GM19239 (cell line): ENCODE measurements at places on chromosomes 1 and 21.

DNA sequence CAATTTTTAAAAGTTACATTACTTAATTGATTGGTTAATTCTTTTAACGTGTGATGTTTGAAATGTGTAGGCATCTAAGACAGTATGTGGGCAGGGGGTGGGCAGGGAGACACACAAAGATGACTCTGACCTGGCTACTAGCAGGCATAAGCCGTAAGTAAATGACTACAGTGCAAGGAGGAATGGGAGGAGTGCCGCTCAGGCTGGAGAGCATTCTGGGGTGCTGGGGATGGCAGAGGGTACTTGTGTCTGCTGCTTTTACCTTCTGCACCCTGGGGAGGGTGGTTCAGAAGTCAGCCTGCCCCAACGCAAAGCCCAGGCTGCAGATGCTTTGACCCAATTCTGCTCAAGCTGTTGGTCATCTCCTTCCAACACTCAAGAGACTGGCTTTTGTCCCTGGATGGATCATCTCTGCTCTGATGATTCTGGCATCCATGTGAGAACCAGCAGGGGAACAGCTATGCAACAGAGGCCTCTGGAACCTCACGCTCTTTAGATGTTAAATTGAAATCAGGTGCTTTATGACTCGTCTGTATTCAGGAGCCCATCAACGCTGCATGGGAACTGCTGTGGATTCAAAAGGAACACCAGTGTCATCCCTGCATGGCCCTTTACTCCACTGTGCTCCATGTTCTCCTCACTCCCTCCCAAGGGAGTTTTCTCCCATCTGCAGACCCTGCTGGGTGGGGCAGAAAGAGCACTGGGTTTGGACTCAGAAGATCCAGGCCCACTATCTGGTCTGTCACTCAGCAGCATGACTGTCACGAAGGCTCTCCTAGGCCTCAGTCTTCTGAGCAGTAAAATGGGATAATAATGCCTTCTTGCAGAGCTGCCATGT is 78.8 kb downstream of the FAM78B start:
- DNase-seq: no peak

GRCh38 chr1:116388122-116388521 is 15.1 kb downstream of the ATP1A1 start:
- no peak for DNase-seq

DNA sequence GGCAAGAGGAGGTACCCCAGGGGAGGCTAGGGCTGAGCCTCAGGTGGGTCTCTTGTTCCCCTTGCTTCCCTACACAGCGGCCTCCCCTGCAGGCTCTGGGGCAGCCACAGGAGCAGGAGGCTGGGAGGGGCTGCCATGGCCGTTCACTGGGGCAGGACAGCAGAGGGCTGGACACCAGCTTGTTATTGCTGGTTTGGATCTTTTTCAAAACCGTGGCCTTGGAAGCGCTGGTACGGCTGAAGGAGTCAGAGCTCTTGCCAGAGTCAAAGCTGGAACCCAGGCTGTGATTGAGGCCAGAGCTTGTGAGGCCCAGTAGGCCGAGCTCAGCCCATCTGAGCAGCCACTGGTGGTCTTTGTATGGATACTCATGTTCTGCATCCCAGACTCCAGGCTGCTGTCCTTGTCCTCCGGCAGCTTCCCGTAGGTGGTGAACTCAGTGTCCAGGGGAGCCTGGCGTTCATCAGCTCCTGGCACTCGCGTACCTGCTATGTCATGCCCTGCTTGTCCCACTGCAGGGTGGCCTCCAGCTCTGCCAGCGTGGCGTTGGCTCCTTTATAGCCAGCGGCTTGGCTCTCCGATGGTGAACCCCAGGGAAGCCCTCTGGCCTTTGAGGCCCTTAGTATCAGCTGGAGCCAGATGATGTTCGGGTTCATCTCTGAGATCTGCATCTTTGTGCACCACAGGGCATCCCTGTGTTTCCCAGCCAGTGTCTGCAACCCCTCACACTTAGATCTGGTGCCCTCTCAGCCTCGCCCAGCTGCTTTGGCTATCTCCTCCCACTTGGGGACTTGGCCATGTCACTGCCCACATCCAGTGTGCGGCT is 40.3 kb upstream of the THEM4 start:
- DNase-seq: no peak

DNA sequence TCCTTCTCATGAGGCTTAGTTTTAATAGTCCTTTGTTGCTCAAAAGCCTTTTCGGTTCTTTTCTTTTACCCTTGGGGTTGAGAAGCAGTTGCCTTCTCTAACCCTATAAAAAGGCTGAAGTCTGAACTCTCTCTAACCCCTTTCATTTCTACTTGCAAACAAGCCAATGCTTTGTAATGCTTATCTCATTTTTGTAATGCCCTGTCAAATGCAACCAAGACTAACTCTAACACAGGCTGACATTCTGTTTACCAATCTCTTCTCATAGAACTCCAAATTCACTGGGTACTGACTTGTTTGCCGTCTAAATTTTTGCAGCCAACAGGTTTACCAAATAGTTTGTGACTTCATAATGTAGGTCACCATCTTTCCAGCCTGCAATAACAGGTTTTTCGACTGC is 233.9 kb upstream of the SNX7 start:
- DNase-seq: no peak

- no peak for DNase-seq
These were observed 1.6 kb upstream of the DEGS1 start for GRCh38 chr1:224181453-224181810.

DNA sequence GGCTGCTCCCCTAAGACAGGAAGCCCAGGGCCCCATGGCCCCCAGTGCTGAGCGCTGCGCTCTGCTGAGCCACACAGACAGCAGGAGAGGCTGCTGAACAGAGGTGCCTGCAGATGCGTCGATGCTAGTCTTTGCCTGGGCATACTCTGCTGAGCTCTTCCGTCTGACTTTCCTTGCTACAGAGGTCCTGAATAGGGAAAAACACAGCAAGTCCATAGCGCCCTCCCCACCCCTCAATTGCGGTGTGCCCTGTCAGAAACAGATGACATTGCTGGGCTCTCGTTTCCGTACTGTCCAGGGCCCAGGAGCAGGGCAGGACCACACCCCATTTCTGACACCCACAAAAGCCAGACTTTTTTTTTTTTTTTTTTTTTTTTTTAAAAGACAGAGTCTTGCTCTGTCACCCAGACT is 252.5 kb downstream of the SDCCAG8 start:
- DNase-seq: no peak

DNA sequence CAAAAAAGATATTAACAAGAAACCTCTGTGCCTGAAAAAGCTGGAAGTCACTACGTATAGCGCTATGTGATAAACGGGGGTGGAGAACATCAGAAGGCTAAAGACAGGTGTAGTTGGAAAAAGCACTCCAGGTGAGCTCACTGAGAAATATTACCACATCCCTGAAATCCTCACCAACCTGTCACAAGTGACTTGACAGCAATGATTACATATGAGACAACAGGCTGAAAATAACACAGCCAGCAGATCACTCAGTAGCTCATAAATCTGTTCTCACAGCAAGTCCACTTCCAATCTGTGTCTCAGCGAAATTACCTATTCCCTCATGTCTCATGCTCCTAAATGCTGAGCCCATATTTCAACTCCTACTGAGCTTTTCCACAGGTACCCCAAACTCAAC is 120.5 kb downstream of the UBR4 start:
- no peak for DNase-seq

- DNase-seq: no peak
These were observed 1812.9 kb downstream of the PLA2G4A start for GRCh38 chr1:188641566-188642211.

GRCh38 chr1:86061551-86061990 is 95.0 kb downstream of the COL24A1 start:
- no peak for DNase-seq

DNA sequence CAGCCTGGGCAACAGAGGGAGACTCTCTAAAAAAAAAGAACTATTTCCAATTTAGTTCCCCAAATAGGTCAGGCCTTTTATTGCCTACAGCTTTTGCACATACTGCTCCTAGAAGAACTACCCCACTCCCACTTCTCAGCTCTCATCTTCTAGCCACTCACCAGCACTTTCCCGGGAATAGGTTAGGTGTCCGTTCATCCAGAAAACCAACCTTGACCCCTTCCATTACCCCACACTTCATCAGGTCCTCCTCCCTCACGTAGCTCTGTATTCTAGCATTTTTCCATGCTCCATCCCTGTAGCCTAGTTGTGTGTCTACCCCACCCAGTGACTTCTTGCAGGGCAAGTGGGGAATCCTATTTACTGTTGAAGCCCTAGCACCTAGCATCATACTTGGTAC is 42.6 kb downstream of the C8B start:
- no peak for DNase-seq

DNA sequence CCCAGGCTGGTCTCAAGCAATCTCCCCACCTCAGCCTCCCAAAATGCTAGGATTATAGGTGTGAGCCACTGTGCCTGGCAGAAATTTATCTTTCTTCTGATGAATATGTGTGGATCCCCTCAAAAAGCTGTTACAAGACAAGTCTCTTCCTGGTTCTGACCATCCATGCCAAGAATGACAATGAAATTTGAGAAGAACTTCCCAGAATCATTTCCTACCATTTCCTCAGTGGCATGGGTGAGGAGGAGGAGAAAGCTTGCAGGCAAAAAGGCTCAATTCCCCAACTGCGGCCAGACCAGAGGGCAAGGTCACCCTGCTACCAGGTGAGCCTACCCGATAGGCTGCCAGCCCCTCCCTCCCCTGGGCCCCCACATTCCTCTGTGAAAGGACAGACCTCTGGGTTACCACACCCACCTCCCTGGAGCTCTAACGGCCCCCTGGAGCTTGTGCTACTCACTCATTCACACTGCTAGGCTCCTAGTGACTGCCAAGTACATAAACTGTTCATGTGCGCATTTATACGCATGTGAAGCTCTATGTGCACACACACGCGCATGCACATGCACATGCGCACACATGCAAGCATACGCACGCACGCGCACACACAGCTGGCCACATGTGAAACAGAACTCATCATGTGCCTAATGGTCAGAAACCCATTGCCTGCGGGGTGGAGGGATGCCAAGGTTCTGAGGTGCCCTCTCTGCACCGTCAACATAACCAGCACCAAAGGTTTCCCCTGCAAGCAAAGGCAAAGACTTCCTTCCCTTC is 17.0 kb downstream of the MRAP start:
- DNase-seq: no peak

DNA sequence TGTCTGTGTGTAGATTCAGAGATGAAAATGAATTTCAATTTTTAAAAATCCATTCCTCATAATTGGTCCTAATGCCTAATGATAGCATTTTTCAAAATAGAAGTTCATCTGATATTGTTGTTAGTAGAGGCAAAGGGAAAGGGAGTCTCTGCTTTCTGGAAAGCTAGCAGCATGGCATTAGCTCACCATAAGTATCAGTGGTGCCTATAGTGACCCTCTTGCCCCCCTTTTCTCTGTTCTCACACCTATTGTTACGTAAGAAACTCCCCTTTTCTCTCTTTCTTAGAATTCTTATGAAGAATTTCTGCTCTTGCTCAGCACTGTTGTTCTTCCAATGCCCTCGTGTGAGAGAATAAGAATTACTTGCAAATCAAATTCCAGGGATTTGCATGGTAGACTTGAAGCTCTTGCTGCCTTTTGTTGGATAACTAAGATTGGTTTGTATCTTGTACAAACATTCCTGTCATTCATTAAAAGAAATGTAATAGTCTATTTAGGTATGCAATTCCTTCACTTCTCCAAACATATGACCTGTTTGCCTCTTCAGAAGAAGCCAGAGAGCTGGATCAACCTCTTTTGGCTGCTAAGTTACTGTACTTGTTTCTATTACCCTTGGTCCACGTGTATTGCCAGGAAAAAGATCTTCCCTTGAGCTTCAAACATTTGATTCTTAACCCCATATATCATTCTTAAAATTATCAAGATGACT is 69.2 kb upstream of the MAGI3 start:
- DNase-seq: no peak

GRCh38 chr1:169001353-169001752 is 105.1 kb upstream of the ATP1B1 start:
- no peak for DNase-seq

- no peak for DNase-seq
These were observed 1.9 kb downstream of the ZBTB7B start for GRCh38 chr1:155004352-155005075.

GRCh38 chr1:199751962-199752687 is 275.4 kb upstream of the NR5A2 start:
- no peak for DNase-seq

DNA sequence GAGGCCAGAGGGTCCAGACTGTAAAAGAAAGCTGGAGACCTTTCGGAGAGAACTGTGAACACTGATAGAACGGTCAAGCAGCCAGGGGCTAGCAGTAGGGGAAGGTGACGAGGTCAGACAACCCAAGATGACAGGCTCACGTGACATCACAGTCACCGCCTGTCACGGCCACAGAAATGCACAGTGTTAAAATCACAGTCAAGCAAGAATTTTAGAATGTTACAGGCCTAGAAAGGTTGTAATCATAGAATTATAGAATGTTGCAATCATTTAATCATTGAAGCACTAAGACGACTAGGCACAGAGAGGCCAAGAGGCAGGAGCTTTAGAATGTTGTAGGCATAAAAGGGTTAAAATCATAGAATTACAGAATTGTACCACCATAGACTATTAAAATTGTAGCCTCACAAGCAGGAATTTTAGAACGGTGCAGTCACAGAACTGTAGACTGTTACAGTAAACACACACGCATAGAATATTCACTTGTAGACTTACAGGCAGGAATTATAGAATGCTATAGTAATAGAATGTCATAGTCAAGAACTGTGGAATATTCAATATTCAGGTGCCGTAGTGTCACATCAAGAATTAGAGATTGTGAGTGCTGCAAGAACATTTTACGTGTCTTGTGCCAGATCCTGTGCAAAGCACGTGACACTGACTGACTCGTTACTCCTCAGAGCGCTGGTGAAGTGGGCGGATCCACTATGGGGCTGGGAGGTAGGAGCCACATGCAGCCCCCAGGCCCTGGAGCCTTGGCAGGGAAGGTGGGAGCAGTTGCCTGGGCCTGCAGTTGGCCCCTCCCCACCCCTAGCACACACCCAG is 118.1 kb downstream of the EPHB2 start:
- no peak for DNase-seq

GRCh38 chr1:9448132-9449109 is 90.8 kb upstream of the SLC25A33 start:
- DNase-seq: no peak

DNA sequence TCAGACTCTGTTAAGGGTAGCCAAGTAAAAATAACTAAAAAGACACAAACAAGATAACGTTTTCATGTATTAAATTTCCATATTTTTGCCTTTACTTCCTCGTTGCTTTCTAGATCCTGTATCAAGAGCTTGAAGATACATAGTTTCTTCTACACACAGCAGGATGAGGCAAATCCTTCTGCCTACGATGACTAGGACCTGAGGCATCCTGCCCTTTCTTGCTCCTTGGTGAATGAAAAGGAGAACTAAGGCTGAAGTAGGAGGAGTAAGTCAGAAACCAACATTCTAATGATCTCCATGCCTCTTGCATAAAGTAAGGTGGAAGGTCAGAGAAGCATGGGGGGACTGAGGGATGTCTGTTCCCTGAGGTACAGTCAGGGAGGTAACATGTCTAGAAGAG is 102.6 kb downstream of the GPATCH2 start:
- no peak for DNase-seq

DNA sequence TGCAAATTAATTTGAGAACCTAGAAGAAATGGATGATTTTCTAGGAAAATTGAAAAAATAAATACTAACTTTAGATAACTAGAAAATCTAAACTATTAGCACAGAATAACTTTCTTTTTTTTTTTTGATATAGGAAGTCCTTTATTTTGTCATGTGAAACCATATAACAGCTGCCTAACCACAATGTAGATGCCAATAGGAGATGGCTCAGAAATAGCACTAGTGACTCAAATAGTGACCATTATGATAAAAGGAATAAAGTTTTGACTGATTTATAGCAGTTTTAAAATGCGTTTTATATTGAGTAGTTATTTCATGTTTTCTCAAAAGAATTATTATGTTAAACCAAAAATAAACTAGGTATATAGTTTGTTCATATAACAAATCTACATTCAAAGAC is 158.0 kb upstream of the CACYBP start:
- DNase-seq: no peak

GRCh38 chr1:3992103-3992556 is 92.1 kb upstream of the C1orf174 start:
- no peak for DNase-seq
